Kasumi-1 (cell line): ENCODE measurements at places on chromosomes 1 and 21.

GRCh38 chr1:91700771-91701471, 185.0 kb downstream of the TGFBR3 start:
- no peak for DNase-seq

DNA sequence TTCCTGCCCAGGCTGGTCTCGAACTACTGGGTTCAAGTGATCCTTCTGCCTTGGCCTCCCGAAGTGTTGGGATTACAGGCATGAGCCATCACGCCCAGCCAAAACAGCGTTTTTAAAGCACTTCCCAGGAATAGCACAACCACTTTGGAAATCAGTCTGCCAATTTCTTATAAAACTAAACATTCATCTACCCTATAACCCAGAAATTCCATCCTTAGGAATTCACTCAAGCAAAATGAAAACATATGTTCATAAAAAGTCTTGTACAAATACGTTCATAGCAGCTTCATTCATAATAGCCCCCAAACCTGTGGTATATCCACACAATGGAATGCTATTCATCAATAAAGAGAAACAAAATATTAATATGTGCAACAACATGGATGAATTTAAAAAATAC, 36.1 kb downstream of the PHC2 start:
- DNase-seq: no peak

DNA sequence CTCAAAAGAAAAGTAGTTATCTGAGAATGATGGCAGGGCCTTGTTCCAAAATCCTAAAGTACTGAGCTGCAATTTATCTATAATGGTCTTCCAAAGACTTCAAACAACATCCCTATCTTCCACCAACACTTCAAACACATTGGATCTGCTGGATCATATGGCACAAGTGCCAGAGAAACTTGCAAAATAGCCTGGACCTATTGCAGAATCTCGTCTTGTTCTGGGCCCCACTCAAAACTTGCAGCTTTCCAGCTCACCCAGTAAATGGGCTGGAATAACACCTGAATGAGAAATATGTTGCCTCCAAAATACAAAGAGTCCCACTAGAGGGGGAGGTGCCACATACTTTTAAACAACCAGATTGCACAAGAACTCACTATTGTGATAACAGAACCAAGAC, 44.0 kb upstream of the PKN2 start:
- no peak for DNase-seq

GRCh38 chr1:178086766-178087165, 7.1 kb upstream of the RASAL2 start:
- peak; percentile 93 for DNase-seq

DNA sequence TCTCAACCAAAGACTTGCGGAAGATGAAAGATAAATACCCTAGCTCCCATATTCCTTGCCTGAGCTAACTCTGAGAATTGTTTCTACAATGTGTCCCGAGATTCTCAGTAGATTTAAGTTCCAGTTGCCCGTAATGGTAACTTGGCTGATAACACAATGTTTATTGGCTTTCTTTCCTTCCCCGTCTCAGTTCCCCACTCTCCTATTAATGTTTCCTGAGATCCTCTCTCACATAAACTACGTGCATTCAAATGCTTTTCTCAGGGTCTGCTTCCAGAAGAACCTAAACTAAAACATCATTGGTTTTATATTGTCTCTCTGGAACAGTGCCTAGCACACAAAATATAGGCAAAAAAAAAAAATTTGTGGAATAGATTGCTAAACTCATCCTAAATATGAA, 794.2 kb upstream of the ADGRL2 start:
- no peak for DNase-seq

GRCh38 chr1:202709276-202710041, 795 bp downstream of the SYT2 start:
- DNase-seq: no peak

DNA sequence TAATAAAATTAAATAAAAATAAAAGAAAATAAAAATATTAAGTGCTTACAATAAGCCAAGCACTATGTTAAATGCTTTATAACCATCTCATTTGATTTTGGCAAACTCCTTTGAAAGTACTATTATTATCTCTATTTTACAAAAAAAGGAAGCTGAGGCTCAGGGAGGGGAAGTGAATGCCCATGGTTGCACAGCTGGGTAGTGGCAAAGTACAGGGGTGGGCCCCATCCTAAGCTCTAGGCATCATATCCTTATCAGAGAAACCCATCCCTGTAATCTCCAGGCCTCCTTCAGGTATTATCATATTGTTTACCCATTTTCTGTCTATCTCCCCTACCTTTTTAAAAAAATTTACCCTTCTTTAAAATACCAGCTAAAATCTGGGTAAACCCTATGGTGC, 2.3 kb upstream of the MED18 start:
- peak; percentile 70 for DNase-seq

DNA sequence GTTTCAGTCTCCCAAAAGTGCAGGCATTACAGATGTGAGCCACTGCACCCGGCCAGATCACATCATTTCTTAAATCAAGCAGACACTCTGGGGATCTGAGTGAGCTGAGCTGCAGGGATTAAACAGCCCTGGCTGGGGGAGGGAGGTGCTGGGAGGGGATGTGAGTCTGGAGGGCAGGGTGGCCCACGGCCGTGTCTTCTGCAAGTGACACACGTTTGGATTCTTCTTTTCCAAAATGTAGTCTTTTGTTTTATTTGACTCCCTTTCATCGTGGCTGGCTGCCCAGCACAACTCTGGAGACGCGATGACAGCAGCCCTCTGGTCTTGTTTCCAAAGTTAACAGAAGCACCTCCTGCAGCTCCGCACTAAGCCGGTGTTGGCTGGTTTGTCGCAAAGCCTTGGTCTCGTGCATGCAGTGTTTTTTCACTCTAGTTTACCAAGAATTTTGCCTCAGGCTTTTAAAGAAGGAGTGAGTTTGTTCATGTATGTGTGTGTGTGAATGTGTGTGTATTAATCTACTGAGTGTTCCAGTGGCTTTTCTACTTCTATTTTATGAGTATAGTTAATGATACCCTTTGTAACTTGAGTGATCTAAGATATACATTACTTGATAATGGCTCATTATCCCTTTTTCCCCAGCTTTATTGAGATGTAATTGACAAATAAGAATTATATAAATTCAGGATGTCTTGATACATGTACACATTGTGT, 2.8 kb upstream of the KRTAP10-5 start:
- no peak for DNase-seq

- DNase-seq: peak; percentile 63
Measured at GRCh38 chr1:152160576-152160975, 1.5 kb upstream of the RPTN start.

GRCh38 chr1:33078030-33078591, 2.8 kb upstream of the AZIN2 start:
- DNase-seq: no peak

GRCh38 chr1:246245541-246245940, 261.5 kb downstream of the SMYD3 start:
- no peak for DNase-seq
